ENCODE measurements at places on chromosomes 5 and 9.

DNA sequence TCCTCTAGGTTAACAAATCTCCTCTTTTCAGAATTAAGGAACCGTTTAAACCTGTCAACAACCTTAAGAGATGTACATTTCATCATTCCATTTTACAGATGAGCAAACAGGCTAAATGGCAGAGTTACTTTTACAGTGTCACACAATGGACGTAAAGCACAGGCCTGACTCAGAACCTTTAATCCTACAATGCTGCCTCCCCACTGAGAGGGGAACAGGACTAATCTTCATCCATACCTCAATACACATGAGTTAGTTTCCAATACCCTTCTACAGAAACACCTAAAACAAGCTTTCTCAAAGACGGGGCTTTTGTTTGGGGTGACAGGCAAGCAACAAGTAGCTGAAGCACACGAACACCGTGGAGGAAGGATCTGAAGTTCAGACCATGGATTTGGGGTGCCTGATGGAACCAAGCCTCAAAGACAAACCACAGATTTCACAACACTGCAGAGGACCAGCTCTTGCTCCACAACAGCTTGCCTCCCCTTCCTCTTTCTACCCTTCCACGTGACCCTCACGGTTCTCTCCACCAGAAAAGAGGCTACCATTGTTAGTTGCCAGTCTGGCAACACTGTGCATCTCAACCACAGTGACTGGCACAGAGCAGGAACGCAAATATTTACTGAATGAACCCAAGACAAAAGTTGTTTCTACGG lies 1.8 kb downstream of the RNF130 start:
- DNase-seq, result no peak

DNA sequence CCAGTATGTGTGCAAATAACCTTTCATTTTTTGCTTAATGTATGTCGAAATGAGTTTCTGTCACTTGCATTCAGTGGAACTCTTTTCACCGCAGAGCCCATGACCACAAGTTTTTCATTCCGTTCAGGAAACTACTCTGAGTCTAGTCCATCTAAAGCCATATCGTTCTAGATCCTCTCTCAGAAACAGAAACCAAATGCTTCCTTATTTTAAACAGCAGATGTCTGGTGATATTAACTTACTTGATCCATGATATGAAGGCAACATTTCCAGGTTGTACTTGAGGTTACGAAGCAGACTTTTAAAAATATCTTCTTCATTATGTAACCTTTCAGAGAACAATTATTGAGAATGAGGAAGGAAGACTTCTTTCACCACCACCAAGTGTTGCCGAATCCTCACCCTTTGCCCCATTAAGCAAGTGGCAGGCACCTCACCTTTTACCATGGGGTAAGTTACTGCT lies 72.4 kb upstream of the GNAQ start:
- peak; percentile 22 for DNase-seq

- no peak for DNase-seq
Observed at GRCh38 chr9:14345354-14346230, 31.7 kb upstream of the NFIB start.

GRCh38 chr5:146718609-146719008 lies 159.9 kb downstream of the PPP2R2B start:
- no peak for DNase-seq

GRCh38 chr9:74496819-74497747 lies at the start of gene RORB:
TSS of gene RORB (plus strand) at chr9:74497335. CDS start at chr9:74497977, 642 bp downstream.
- DNase-seq, result peak; percentile 9

- DNase-seq, result no peak
Observed at GRCh38 chr5:75706775-75707174, 10.5 kb downstream of the POC5 start.

- DNase-seq, result peak; percentile 11
Observed at GRCh38 chr9:88106492-88106891, 31.8 kb downstream of the SPATA31C2 start.

DNA sequence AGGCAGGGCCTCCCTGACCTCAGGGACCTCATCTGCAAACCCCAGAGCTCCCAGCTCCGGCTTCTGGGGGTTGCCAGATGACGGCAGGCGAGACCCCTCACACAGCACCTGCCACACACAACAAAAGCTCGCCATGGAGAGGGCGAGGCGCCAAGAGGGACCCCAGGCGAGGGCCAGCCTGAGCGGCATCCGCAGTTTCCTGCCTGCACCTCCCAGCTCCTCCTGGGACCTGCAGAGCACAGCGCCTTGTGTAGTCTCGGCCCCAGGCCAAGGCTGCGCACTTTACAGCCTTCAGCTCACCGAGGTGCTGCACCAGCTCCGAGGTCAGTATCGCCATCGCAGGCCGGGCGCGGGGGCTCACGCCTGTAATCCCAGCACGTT lies 82.4 kb upstream of the ADAMTS2 start:
- DNase-seq, result no peak

DNA sequence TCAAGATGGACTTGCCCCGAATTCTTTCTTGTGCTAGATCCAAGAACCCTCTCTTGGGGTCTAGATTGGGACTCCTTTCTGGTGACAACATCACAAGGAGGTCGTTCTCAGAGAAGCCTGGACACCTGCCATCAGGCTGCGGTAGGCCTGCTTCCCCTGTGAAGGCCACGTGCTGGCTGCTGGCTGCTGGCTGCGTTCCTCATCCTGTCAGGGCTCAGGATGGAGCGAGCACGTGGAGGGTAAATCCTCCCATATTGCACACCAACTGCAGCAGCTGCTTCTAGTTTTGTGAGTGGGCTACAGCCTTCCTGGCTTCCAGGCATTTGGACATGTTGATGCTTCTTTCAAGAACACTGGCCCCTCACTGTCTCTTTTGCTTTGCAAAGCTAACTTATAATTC lies 95.6 kb downstream of the HSPA4 start:
- no peak for DNase-seq

GRCh38 chr5:10681731-10682679 lies 79.0 kb downstream of the DAP start:
- no peak for DNase-seq

- no peak for DNase-seq
Observed at GRCh38 chr5:180105827-180106312, 34.3 kb upstream of the RNF130 start.

DNA sequence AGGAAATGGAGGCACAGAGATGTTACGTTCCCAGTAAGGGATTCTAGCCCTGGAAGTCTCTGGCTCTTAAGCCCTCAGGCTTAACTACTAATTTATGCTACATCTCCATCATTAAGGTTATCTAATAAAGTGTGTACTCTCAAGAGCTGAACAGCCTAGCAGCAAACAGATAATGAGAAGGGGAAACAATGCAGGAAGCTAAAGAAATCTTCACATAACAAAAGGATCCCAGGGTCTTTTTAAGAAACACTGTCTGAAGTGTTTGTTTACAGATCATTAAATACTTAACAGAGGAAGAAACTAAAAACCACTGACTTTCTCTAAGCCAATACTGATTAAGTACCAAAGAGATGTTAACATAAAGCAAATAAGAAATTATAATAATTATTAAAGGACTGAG lies 129.0 kb downstream of the PAPPA start:
- DNase-seq, result no peak

GRCh38 chr9:3909966-3910650 lies 384.3 kb upstream of the RFX3 start:
- DNase-seq, result no peak

GRCh38 chr5:162703914-162704313 lies 636.3 kb downstream of the GABRG2 start:
- DNase-seq, result no peak
